Chondrocyte (in vitro differentiated cells): ENCODE measurements at places on chromosomes 4 and X.

- DNase-seq = no peak
Observed at GRCh38 chrX:17930850-17931249, 69.8 kb upstream of the RAI2 start.

- DNase-seq = no peak
Observed at GRCh38 chr4:153433754-153434105, 32.4 kb upstream of the TMEM131L start.

- DNase-seq = no peak
Observed at GRCh38 chr4:146957237-146957636, 11.6 kb upstream of the TTC29 start.

- no peak for DNase-seq
Observed at GRCh38 chrX:18353931-18354368, 538 bp downstream of the SCML2 start.

GRCh38 chr4:140426610-140427105, 790 bp downstream of the CLGN start:
- DNase-seq = no peak

- DNase-seq = no peak
Observed at GRCh38 chrX:122184791-122185190, 999.3 kb upstream of the GRIA3 start.
